HepG2 (cell line): ENCODE measurements at places on chromosomes 3 and 15. TPM values are rescaled to one million over a fixed set of nuclear protein-coding genes. Genes with fewer than 3 reads are reported as not detected.

Gene ALDH1L1
- total RNA-seq = 20.8 and 28.7 TPM in 2 replicates

Gene GOLGA8M
- not detected in 2 replicates for total RNA-seq

Gene SERP1
- 95.0 and 108 TPM in 2 replicates for total RNA-seq

Gene SEMA5B
- total RNA-seq = not detected in 2 replicates

Gene ATP8B4
- 0.18 and 0.69 TPM in 2 replicates for total RNA-seq

Gene STRA6
- total RNA-seq = 0.81 and 2.1 TPM in 2 replicates

Gene SPTBN5
- total RNA-seq = 0.01 and 0.07 TPM in 2 replicates

Gene MESP2
- total RNA-seq = not detected in 2 replicates

Gene SLC2A2
- 14.5 and 19.5 TPM in 2 replicates for total RNA-seq

Gene KBTBD13
- not detected in 2 replicates for total RNA-seq

Gene CCR9
- not detected in 2 replicates for total RNA-seq

Gene GOLGA8R
- 0.09 TPM in 1 of 2 replicates, not detected in the other for total RNA-seq

Gene C3orf22
- not detected in 2 replicates for total RNA-seq

Gene FBLN2
- not detected in 2 replicates for total RNA-seq

Gene LYZL4
- total RNA-seq = not detected in 2 replicates

Gene KIF7
- total RNA-seq = 4.4 and 6.2 TPM in 2 replicates

Gene CTDSPL
- total RNA-seq = 25.0 and 26.1 TPM in 2 replicates

Gene SEC22C
- 38.4 and 40.0 TPM in 2 replicates for total RNA-seq

Gene RNF111
- total RNA-seq = 12.1 and 16.0 TPM in 2 replicates

Gene CCR4
- 0.04 and 0.06 TPM in 2 replicates for total RNA-seq

Gene NRG4
- total RNA-seq = not detected in 2 replicates

Gene NR2F2
- 3.5 and 5.0 TPM in 2 replicates for total RNA-seq

Gene SLC30A4
- 0.04 TPM in 1 of 2 replicates, not detected in the other for total RNA-seq

Gene HYAL2
- total RNA-seq = 40.9 and 76.2 TPM in 2 replicates

Gene ACOX2
- total RNA-seq = 41.1 and 42.6 TPM in 2 replicates

Gene FGF12
- total RNA-seq = not detected in 2 replicates

Gene TPRG1
- not detected in 2 replicates for total RNA-seq

Gene PRSS50
- total RNA-seq = not detected in 2 replicates

Gene FAM174B
- 1.3 and 2.1 TPM in 2 replicates for total RNA-seq

Gene DCP1A
- total RNA-seq = 14.2 and 20.7 TPM in 2 replicates

Gene SCN11A
- total RNA-seq = 0.02 TPM in 1 of 2 replicates, not detected in the other

Gene CFAP20DC
- not detected in 2 replicates for total RNA-seq

Gene TMED3
- 76.4 and 125 TPM in 2 replicates for total RNA-seq

Gene CPLX3
- total RNA-seq = not detected in 2 replicates

Gene PLS1
- 21.1 and 34.1 TPM in 2 replicates for total RNA-seq

Gene ZPLD1
- total RNA-seq = not detected in 2 replicates

Gene IL17RC
- total RNA-seq = 10.7 and 20.7 TPM in 2 replicates

Gene CHRFAM7A
- 1.1 and 1.2 TPM in 2 replicates for total RNA-seq

Gene GUCA1C
- total RNA-seq = not detected in 2 replicates

Gene GABRR3
- 0.31 and 0.42 TPM in 2 replicates for total RNA-seq

Gene CYP1A1
- 4.1 and 7.9 TPM in 2 replicates for total RNA-seq

Gene COLQ
- total RNA-seq = 0.31 TPM in 1 of 2 replicates, not detected in the other

Gene STX19
- total RNA-seq = not detected in 2 replicates

Gene TNIK
- 0.22 and 0.42 TPM in 2 replicates for total RNA-seq

Gene EXD1
- total RNA-seq = not detected in 2 replicates

Gene NLGN1
- not detected in 2 replicates for total RNA-seq

Gene MINAR1
- 0.13 and 0.15 TPM in 2 replicates for total RNA-seq
